GDM1 (cell line): ENCODE measurements at places on chromosomes 12 and 14.
A peak's percentile ranks its signal among the peaks of the same experiment; 100 is the strongest.

DNA sequence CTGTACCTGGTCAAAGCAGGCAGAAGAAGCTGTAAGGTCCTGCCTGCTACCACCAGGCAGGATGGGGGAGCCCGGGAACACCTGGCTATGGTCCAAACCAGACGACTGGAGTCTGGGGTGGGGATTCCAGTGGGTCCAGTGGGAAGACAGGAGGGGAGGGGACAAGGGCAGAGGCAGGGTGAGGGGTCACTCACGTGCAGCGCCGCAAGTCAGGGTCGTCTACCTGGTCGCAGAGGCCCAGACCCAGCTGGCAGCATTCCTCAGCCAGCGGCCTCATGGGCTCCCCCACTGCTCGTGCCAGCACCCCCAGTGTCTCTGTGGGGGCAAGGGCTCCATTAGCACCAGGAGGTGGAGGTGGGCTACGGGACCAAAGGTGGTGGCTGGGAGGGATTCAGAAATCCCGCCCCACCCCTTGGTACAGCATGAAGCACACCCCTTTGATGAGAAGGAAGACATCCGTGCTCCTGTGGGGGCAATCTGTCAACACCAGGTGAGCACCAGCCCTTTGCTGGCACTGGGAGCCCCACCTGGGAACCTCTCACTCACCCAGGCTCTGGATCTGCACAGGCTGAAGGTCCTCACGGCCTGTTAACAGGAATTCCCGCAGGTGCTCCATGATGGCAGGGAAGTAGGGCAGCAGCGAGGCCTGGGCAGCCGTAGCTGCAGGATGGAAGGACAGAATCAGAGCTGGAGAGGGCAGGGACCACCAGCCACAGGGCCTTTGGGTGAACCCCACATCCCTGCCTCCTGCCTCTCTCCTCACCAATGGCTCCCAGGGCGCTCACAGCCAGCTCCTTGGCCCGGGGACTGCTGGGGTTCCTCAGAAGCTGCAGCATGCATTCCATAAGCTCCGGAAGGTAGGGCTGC, 4.3 kb downstream of the IPO4 start:
- DNase-seq, result no peak

DNA sequence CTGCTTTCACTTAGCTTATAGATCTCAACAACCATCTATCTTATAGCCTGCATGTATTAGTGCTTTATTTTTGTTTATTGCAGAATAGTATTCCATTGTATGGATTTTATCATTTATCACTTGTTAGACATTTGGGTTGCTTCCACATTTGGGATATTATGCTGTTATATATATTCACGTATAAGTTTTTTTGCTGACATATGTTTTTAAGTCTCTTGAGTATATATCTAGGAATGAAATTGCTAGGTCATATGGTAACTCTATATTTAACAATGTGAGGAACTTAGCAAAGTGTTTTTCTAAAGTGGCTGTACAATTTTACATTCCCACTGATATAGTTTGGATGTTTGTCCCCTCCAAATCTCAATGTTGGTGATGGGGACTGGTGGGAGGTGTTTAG, 208.1 kb downstream of the CPNE8 start:
- DNase-seq, result no peak

GRCh38 chr12:51661836-51662235, 70.8 kb downstream of the SCN8A start:
- no peak for DNase-seq

GRCh38 chr14:64125270-64125669, 168.9 kb downstream of the ESR2 start:
- no peak for DNase-seq

DNA sequence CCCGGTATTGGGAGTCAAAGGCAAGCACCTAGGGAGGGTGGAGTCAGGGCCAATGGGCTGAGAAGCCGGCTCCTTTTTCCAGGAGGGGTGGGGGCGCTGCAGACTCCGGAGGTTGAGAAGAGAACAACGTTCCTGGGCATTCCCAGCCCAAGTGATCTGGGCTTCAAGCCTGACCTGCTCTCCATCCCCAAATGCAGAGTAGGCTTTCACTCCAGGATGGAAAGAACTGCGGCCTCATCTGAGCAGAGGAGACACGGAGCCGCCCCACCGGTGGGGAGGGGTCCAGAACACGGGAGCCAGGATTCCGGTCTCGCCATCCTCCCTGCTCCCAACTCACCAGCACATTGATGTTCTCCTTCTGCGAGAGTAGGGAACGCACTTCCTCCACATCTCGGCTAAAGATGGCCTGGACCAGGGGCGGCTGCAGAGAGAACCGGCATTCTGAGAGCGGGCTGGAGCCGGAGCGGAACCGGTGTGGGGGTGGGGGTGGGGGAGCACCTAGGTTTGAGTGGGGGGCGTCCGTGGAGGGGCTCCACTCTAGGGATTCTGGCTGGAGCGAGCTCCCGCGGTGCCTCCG, 605 bp downstream of the ANKRD52 start:
- no peak for DNase-seq

GRCh38 chr12:58787021-58787760, 133.1 kb downstream of the LRIG3 start:
- no peak for DNase-seq

GRCh38 chr14:23385642-23386265, 8.9 kb downstream of the CMTM5 start:
- DNase-seq, result no peak

DNA sequence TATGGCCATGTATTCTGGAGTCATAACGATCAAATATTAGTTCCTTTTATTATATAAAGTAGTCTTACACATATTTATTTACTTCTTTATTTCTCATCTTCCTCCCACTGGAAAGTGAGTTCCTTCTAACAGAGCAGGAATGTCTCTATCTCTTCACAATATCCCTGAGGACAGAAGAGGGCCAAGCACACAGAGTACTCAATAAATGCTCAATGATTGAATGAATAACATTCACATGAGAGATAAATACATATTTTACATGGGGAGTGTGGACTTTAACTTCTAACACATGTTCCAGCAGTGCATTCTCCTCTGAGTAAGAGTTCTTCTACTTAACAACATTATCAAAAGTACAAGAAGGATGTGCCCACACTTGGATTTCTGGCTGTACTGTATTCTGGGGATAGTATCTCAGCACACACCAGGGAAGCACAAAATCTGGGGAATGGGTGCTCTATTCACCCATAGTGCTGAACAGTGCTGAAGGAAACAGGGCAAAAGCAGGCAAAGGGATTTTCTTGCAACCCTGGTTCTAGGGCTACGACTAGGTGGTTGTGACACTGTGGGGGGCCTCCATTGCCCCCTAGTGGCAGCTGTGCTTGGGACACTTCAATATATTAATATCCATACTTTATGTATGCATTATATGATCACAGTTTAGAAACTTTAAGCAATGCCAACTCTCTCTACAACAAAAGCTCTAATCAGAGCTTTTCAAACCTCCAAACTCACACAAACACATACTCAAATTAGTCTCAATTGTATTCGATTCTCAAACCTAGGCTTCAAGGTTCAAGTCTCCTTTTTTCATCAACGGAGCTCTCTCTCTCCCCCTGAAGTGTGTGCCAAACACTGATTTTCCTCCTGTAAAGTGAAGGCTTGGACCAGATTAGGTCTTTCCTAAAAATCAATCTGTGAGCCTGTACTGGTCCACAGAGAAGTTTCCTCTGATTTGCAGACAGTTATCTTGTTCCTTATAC, 115.5 kb downstream of the SLC2A13 start:
- peak; percentile 17 for DNase-seq

DNA sequence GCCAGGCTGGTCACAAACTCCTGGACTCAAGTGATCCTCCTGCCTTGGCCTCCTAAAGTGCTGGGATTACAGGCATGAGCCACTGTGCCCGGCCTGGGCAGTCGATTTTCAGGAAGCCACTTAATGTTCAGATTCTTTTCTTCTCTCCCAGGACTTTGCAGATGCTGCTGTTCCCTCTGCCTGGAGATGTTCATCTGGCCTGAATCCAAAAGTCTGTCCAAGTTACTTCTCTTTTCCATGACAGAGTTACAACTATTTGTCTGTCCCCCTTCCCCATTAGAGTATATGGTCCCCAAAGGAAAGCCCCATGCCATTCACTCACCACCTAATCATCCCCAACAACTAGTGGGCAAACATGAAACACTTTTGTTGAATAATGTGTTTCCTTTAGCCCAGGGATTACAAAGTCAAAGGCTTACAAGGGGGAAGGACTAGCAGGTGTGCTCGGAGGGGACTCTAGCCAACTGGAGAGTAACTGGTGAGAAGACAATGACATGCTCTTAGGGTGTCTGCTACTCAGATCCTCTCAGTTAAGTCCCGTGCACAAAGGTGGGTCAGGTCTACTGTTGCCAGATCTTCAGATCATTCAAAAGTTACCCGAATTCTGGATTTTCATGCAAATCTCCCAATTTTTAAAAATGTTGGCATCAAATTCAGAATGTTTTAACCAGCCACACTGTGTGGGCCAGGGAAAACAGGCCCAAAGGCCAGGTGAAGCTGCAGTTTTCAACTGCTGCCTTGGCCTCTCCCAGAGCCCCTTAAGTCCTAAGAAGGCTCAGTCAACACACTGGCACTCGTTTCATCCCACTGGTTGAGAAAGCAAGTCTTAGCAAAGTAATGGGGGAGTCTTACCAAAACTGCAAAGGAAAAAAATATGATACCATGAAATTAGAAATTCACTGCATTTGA, 29.6 kb downstream of the NUDT4 start:
- DNase-seq, result no peak

DNA sequence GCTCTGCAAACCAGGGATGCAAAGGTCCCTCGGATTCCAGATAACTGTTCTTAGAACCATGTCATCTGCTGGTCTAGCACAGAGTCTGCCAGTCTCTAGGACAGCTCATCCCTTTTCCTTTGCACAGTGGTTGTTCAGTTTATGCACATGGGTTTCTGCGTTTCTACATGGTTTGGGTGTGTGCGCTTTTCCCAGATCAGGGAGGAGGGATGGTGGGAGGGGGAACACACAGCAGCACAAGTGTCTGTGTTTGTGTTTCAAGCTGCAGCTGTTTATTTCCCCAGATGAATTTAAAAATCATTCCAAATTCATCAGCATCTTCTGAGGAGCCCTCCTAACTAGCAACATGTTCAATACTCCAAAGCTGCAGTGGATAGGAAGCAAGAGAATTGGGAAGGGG, 45.4 kb downstream of the ANO2 start:
- DNase-seq, result no peak

GRCh38 chr12:108432423-108433121, 82.5 kb upstream of the FICD start:
- DNase-seq, result no peak

- peak; percentile 97 for DNase-seq
Observed at GRCh38 chr12:110501752-110502738, at the start of the genes RAD9B and VPS29. Gene RAD9B (plus strand): TSS chr12:110502331. CDS start chr12:110502338, 7 bp downstream. Gene VPS29 (minus strand): TSS chr12:110502111. CDS start chr12:110502051, 60 bp downstream.

- no peak for DNase-seq
Observed at GRCh38 chr12:20210621-20211215, 157.6 kb upstream of the PDE3A start.

GRCh38 chr12:81465876-81466275, 293.3 kb downstream of the PPFIA2 start:
- no peak for DNase-seq

- DNase-seq, result no peak
Observed at GRCh38 chr12:12872934-12873275, 18.5 kb upstream of the GPRC5A start.

DNA sequence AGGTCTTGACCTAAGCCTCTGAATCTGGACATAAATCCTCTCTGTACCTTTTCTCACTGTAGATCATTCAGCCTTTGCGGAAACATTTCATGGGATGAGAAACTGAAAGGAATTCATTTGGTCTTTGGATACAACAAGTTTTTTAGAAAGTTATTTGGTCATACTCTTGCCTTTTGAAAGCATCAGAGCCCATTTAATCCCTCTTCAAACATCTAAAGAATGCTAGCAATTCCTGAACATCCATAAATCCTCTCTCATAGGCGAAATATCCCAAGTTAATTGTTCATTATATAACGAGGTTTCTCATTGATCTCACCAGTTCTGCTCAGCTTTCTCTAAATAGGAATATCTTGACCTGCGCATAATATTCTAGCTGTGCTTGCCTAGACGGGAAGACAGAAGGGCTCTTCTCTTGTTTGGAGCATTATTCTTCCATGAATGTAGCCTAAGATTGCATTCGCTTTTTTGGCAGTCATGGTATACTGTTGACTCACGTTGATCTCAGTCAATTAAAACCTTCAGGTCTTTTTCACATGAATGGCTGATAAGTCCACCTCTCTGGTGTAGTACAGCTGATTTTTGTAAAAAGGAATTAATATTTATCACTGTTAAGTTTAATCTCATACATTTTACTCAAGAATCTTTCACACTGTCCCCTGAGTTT, 24.1 kb downstream of the NTN4 start:
- DNase-seq, result no peak

DNA sequence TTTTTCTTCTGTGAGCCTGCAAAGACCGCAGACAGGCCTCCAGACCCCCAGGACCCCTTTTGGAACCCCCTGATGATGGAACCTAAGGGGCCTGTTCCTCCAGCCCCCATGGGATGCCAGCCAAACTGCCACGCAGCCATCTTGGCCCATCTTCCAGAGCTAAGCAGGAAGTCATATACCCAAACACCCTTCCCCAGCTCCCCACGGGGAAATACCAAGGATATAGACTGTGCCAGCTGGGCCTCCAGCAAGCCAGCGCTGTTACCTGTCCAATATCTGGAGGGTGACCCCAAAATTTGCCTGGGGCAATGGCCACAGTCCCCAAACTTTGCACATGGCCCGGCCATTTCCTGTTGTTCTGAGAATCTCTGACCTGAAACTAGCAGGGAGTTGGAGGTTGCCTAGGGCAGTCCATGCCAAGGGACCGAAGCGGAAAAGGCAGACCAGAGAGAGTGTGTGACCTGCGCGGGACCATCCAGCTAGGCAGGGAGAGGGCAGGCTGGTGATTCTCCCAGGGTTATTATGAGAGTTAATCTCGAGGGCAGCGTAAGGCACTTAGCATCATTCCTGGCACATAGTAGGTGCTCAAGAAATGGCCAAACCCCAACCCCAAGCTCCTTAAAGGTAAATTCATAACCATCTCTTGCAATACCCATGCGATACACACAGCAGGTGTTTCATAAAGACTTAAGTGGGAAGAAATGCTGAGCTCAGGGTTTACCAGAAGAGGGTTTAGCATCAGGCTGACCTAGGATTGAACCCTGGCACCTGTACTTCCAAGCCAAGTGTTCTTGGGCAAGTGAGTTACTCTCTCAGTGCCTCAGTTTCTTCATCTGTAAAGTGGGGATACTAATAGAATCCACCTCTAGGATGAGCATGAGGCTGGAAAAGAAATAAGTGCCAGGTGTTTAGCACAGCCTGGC, 2.6 kb upstream of the RASAL1 start:
- no peak for DNase-seq

GRCh38 chr12:121925358-121925695, 6.9 kb downstream of the CFAP251 start:
- no peak for DNase-seq

DNA sequence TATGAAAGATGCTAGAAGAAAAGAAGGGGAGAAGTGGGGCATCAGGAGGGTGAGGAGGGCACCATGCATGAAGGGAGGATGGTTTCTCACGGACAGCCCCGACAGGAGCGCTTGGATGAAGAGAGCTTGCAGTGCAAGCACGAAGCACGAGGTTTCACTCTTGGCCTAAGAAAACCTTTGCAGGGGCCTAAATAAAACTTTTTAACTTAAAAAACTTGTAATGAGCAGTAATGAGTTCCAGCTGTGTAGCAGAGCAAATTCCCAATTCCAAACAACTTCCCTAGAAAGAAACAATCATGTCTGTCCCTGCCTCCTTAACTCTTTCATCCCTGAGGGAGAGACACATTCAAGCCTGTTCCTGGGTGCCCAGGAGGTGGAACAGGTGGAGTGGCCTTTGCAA, 119.5 kb downstream of the PAH start:
- DNase-seq, result no peak

- DNase-seq, result no peak
Observed at GRCh38 chr12:85849344-85849743, 13.1 kb upstream of the RASSF9 start.
